ENCODE measurements at places on chromosomes 16 and 17. TPM values are rescaled to one million over a fixed set of nuclear protein-coding genes. Genes with fewer than 3 reads are reported as not detected.

DNA sequence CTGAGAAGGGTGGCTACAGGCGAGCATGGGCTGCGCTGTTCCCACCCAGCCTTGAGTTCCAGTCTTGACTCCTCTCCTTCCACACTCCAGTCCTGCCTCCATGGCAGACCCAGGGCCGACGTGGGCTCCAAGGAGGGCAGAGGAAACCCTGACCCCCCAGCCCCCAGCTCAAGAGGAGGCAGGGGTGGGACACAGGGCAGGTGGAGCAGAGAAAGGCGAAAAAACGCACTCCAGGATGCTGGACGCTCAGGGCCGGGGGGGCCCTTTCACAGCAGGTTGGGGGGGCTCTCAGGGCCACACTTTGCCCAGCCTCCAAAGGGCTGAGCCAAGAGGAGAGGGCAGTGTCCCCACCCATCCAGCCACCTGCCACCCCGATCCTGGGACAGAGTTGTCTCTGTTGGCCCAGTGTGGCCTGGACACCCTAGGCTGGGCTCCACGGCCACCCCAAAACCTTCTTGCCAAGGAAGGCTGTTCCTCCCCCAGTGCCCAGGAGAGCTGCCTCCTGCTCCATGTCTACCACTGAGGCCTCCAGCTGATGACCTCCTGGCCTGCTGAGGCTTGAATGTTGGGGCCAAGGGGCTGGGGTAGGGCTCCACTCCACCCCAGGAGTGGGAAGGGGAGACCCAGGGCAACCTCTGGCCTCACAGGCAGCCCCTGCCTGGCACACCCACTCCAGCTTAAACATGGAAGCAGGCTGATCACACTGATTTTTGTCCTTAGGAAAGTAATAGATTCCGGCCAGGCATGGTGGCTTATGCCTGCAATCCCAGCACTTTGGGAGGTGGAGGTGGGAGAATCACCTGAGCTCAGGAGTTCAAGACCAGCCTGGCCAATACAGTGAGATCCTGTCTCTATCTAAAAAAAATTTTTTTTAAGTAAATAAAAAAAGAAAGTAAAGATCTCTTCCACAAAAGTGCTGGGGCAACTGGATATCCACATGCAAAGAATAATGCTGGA lies 7.4 kb upstream of the CCDC57 start:
- H3K4me3 ChIP-seq, result no peak overlapping the region
- no peak for DNase-seq
- H3K36me3 ChIP-seq, result no peaks in the 10 kb centered on the region
- no peak overlapping the region for H3K27ac ChIP-seq

- H3K27ac ChIP-seq, result no peak overlapping the region
- peaks cover 29% of the 10 kb centered on the region for H3K4me1 ChIP-seq
- H3K4me3 ChIP-seq, result no peak overlapping the region
- no peak for DNase-seq
- no peaks in the 10 kb centered on the region for H3K27me3 ChIP-seq
- no peaks in the 10 kb centered on the region for H3K36me3 ChIP-seq
These were observed 9.4 kb downstream of the GGA2 start for GRCh38 chr16:23500862-23501225.

GRCh38 chr17:66630828-66631472 lies 204.0 kb upstream of the CACNG5 start:
- no peaks in the 10 kb centered on the region for H3K36me3 ChIP-seq
- H3K27me3 ChIP-seq, result no peaks in the 10 kb centered on the region
- peaks cover 21% of the 10 kb centered on the region for H3K4me1 ChIP-seq
- H3K4me3 ChIP-seq, result no peak overlapping the region

DNA sequence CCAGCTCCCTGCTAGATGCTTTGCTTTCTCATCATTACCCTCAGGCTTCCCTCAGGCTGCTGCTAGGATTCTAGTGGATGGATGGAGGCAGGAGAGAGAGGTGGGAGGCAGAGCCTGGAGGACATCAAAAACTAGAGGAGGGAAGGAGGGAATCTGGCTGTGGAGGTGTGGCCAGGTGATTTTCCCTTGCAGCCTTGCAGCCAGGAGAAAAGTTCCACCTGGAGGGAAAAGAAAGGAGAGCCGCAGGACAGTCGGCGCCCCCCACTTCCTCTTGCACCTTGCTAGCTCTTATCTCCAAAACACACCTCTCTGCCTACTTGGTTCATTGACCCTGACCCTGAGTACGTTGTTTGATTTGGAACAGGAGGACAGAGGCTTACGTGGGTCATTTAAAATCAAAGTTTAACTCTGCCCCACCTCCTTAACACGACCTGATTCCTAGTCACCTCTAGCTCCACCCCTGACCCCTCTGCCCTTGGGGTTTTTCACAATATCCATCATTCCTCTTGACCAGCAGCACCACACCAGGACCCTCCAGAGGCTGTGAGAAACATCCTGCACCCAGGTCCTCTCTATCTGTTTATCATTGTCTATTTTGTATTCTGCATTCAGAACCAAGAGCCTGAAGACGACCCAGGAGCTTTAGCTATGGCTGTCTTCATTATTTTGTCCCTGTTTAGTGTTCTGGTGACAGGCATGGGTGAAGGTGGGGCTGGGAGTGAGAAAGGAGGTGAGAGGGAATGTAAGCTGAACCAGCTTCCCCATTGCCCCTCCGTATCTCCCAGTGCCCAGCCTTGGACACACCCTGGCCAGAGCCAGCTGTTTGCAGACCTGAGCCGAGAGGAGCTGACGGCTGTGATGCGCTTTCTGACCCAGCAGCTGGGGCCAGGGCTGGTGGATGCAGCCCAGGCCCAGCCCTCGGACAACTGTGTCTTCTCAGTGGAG lies 15.9 kb downstream of the AOC3 start:
- peaks cover 13% of the 10 kb centered on the region for H3K4me1 ChIP-seq
- no peak overlapping the region for H3K27ac ChIP-seq
- H3K4me3 ChIP-seq, result no peak overlapping the region
- no peak for DNase-seq
- H3K36me3 ChIP-seq, result no peaks in the 10 kb centered on the region

LRRC36 gene
- not detected for polyA plus RNA-seq

GRCh38 chr17:8700546-8700945 lies 44.1 kb downstream of the CCDC42 start:
- no peaks in the 10 kb centered on the region for H3K36me3 ChIP-seq
- no peak for DNase-seq
- no peak overlapping the region for H3K4me3 ChIP-seq

All from GM23248 (cell line).